ENCODE measurements at places on chromosomes 5 and 9.
A peak's percentile ranks its signal among the peaks of the same experiment; 100 is the strongest.

DNA sequence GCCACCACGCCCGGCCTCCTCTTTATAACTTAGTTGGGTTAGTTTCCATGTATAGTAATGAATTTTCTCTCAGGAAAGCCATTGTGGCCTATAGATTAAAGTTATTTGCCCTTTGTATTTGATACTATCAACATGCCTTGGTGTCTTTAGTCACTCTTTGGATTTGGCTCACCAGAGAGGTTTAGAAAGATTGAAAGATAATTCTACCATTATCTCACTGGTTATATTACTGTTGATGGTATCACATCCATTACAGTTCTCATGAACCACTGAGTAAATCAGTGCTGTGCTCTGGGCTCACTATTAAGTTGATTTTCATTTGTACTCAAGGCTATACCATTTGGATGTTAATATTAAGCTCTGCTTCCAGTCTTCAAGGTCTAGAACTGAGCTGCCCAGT is 87.0 kb downstream of the ZSWIM6 start:
- DNase-seq: no peak

DNA sequence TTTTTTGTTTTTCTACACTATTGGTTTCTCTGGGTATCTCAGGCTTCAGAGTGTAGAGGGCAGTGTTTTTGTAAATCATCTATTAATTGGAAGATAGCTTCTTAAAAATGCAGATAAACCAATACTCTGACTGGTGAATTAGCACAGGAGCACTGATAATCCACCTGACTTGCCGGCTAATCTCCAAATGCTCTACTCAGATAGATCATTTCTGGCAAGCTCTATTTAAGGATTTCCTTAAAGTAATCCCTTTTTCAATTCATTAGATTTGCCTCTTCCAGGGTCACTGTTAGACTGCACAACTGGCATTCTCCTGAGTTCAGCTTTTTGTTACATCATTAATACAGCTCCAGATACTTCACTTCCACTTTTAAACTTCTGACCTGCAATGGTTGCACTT is 1390.3 kb upstream of the NUDT12 start:
- no peak for DNase-seq

DNA sequence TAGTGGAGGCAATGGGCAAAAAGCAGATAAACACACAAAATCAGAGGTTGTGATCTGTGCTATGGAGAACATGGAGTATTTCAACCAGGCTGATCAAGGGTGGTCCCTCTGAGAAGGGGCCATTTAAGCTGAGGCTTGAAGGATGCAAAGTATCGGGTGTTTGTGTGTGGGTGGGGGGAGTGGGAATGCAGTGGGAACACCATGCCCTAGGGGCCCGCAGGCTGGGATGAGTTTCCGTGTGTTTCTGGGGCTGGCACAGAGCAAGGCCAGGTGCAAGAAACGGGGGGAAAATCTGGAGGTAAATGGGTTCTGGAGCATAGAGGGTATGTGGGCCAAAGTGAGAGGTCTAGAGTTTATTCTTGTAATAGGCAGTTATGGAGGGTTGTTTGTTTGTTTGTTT is 13.8 kb upstream of the LARP1 start:
- DNase-seq: no peak

GRCh38 chr9:14389146-14389545 is 75.2 kb upstream of the NFIB start:
- DNase-seq: no peak

DNA sequence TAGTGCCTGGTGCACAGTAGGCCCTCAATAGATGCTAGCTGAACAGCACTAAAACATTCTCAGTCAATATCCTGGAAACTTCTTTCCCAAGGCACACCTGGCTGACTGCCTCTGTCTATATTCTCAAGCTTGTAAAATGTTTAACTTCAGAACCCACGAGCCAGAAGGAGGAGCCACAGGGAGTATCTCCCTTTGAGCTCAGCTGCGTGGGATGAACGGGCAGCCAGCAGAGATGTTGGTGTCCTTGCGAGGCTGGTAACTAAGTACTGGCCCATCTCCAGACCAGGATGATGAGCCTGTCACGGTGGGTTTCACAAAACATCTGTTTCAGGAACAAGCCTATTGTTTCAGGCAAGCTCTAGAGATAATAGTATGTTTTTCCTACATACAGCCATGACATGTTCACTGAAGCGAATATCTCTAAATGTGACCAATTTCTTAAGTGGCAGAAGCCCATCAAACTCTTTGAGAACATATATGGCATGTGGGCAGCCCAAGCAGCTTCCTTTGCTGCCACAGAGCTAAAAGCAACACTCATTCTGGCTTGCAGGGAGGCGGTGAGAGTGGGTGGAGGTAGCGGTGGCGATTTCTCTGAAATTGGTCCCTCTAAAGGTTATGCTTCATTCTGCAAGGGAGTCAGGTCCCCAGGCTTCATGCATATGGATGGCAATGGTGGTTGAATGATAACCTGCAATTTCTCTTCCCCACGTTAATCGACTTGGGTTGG is 206.2 kb downstream of the TTLL11 start:
- DNase-seq: peak; percentile 57

DNA sequence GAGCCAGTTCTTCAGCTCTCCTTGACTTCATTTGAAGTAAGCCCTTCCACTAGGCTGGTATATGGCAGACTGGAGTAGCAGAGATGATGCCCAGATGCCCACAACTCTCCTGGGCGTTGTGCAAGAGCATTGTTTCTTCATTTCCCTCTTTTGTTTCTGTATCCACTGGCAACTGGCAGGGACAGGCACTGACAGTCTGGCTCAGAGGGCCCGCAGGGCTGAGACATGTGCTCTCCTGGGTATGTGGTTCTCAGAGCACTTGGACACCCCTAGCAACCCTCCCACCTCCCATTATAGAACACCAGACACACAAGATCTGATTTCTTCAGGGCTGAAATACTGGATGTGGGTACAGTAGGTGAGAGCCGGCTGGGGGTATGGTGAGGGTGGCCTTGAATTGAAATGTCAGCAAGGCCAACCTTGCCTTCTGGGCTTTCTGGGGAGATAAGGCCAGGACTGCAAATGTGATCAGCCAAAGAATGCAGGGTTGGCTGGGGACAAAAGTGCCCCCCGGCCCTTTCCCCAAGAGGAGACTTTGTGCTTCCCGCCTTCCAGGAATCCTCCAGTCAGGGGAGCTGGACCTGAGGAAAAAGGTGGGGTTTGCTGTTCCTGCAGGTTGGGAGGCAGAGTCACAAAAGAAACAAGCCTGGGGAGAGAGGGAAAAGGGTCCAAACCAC is 28.6 kb upstream of the CTNNA1 start:
- no peak for DNase-seq

- DNase-seq: no peak
These were observed 3.7 kb downstream of the PLAC8L1 start for GRCh38 chr5:146101646-146102045.

DNA sequence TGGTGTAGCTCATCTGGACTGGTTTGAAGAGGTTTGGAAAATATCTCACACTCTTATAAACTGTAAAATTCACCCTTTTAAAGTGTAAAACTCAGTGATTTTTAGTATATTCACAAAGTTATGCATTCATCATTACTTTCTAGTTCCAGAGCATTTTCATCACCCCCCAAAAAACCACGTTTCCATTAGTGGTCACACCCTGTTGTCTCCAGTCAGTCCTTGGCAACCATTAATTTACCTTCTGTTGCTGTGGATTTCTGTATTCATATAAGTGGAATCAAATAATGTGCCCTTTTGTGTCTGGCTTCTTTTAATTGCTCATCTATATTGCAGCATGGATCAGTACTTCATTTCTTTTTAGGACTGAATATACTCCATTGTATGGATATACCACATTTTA is 18.4 kb downstream of the NIPBL start:
- no peak for DNase-seq

Data from kidney (tissue), 22 donors.